ENCODE measurements at places on chromosomes 7 and 10.
A peak's percentile ranks its signal among the peaks of the same experiment; 100 is the strongest.

DNA sequence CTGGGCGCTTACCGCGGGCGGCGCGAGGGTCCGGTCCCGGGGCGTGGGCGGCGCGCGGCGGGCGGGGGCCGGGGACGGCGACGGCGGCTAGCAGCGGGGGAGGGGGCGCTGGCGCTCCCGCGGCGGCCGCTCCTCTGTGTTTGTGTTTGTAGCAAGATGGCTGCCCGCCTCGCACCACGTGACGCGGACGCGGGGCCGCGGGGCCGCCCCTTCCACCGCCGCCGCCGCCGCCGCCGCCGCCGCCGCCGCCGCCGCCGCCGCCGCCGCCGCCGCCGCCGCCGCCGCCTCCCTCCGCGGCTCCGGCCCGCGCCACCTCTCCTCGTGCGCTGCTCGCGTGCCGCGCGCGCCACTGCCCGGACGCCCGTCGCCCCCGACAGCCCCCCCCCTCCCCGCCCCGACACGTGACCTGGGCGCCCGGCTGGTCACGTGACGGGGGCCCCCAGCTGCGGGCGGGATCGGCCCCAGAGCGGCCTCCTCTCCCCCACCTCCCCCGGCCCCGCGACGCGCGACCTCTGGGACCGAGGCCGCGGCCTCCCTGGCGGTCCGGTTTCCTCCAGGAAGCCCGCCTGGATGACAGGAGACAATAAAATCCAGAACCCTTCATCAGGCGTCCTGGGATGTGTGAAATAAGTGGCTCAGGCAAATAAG is at the start of gene GIGYF1:
GIGYF1 (minus strand) TSS at position 153 of the 648 bp plus-strand sequence. CDS start 6,012 bp downstream, outside the sequence.
- peak; percentile 85 for DNase-seq

GRCh38 chr7:12725575-12726316 is 38.3 kb downstream of the ARL4A start:
- DNase-seq = no peak

GRCh38 chr10:14326581-14326980 is 4.1 kb downstream of the FRMD4A start:
- DNase-seq = no peak

- no peak for DNase-seq
These were observed 84.0 kb downstream of the XRCC2 start for GRCh38 chr7:152591976-152592375.

DNA sequence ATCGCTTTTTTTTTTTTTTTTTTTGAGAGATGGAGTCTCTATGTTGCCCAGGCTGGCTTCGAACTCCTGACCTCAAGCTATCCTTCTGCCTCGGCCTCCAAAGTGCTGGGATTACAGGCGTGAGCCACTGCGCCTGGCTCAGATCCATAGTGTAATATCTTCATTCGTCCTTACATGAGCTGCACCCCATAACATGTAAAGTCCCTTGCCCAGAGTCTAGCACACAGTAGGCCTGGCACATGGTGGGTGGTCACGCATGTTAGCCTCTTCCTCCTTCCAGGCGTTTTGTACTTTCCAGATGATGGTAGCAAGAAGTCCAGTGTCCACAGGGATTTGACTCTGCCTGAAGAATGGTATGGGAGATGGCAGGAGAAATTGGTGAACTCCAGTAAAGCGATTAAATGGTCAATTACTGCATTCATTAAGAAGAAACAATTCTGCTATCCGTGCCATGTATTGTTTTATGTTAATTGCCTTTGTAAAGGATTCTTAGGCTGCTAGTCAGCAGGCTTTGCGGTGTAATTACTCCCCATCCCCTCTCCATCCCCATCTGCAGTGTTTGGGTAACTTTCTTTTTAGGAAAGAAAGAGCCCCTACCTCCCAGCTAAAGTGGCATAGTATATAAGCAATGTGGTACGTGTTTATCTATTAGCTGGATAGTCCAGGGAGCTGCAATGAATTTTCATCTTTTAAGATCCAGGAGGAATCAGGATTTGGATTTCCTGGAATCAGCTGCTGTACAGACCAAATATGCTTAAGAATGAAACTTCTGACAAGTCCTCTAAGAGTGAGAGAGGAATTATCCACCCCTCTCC is 1.2 kb downstream of the TPST1 start:
- no peak for DNase-seq

- no peak for DNase-seq
These were observed 43.6 kb upstream of the CARD11 start for GRCh38 chr7:3087243-3087755.

DNA sequence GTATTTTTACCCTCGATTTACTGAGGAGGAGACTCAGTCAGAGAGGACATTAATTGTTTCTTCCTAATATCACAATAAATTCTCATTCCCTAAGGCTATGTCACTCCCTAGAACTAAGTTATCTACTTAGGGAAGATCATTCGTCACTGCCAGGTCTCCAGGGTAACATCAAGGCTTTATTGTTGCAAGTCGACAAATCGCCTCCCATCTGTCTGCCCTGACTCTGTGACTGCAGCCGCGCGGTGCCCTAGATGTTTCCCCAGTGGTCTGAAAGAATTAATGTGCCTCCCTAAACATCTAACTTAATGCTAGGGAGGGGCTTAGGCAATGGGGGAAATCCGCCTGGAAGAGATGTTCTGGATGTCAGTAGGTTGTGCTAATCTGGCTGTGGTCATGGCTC is 558.8 kb upstream of the C7orf33 start:
- no peak for DNase-seq

DNA sequence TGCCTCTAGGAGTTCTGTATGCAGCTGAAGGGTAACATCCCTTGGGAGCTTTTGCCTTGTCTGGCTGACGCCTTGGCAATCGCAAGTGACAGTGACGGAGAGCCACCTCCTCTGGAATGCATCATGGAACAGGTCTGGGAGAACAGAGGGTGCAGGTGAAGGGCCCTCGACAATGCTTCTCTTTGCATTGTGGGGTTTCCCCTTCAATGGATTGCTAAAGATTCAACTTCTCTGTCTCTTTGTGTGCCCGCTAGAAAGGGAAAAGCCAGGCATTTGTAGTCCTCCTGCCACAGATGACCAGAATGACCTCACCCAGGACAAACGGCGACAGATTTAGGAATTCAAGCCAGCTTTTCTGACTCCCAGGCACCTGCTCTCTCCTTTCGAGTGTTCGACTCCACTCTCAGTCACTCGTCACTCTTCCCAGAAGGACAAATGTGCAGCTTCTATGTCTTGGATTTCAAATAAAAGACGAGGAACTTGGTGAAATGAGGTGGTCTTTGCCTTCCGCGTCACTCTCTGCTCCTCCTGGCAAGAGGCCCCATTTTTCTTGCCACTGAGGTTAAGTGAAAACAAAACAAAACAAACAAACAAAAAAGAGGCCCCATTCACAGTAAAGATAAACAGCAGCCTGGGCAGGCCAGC is 26.1 kb downstream of the IL2RA start:
- DNase-seq = no peak

DNA sequence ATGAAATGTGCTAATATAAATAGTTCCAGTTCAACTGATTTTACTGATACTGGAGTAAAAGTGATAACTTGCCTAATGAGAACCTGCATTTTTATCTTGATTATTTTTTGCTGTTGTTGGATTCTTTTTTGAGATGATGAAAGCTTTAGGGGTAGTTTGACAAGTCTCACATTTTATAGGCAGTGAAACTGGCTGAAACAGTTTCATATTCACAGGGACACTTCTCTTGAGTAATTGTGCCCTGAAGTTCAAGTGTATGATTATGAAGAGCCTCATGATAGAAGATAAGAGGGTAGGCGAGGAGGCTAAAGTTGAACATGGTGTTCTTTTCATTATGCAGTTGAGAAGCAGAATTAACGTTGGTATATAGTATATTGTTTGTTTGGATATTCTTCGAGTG is 5.1 kb downstream of the AUTS2 start:
- no peak for DNase-seq

DNA sequence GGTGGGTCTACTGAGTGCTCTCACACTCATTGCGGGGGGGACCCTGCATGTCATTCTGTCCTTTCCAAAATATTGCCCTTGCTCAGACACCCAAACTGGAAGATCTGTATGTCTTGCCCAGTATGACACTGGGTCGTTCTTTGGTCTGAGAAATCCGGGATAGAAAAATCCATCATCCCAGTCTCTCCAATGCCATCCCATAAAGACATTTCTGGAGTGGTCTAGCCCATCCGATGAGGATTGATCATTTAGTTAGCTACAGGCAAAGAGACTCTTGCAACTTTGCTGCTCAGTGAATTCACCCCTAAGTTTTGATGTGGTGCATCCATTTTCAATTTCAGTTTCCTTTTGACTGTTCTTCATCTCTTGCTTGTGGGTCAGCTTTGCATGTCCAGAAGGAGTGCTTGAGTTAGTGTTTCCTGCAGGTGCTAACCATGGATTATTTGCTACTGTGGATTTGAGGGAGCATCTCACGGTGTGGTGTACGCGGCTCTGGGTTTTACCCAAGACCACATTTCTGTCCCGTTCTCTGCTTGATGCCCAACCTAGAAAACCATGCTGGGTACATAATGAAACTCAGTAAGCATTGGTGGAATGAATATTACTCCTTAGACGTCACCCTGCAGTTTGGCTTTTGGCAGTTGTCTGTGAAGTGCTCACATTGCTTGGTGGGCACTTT is 247.0 kb upstream of the MKI67 start:
- DNase-seq = no peak

DNA sequence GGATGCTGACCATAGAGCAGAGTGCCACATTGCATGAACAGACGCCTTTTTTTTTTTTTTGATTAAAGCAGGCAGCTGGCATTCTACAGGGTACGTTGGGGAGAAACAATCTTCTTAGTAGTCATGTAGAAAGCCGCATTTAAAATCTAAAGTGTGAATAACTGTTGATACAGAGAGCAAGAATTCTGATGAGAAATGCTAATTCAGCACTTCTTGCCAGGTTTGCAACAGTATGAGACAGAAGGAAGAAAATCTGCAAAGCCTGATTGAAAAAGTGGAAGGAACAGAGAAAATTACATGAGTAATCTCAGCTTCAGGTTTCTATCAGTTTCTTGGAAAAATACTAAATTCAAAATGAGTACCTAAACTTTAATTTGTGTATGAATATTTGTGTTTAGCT is 232.7 kb upstream of the CHRM2 start:
- no peak for DNase-seq

- no peak for DNase-seq
These were observed 11.8 kb downstream of the COG5 start for GRCh38 chr7:107551936-107552335.

DNA sequence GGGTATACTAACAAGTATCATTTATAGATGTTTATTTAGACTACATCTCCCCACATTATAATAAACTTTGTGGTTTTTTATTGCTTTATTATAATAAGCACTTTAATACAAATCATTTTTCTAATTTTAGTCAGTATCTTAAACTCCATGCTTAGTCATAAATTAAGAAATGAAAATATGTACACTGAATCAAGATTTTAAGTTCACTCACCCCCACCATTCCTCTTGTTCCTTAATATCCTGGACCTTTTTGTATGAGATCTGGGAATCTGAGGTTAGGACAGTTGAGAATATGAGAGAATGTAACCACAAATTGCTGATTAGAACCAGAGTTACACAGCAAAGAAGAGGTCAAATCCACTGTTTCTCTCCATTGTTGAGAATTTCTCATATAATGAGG is 93.6 kb upstream of the WNT16 start:
- DNase-seq = no peak

DNA sequence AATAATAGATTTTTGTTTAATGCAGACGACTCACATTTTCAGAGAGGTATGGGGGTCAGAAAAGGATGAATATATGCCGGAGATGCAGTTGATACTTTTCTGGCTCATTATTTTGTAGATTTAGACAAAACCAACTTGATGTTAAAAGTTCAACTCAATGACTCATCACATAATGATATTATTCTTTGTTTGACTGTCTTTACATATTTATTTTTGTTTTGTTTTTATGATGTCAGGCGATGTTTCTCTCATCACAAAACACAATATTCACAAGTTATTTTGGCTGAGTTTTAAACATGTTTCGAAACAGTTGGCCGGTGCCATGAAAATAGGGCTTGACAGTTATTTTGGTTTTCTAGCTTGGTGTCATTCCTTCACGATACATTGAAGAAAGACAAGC is 1.3 kb downstream of the GJD4 start:
- no peak for DNase-seq

DNA sequence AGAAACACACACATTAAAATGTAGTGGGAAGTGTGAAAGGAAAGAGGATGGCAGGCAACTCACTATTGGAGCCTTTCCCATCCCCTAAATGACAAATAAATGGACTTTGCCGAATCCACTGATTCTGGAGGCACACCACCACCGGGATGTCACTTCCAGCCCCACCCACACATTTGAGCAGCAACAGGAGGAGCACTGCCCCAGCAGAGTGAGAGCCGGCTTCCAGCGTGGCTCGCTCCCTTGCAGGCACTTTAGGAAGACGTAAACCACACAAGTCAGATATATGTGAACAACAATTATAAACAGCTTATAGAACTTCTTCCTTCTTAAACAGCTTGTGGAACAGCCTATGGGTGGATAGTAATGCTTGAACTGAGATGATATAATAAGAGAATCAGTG is 191.0 kb downstream of the DGKI start:
- no peak for DNase-seq

DNA sequence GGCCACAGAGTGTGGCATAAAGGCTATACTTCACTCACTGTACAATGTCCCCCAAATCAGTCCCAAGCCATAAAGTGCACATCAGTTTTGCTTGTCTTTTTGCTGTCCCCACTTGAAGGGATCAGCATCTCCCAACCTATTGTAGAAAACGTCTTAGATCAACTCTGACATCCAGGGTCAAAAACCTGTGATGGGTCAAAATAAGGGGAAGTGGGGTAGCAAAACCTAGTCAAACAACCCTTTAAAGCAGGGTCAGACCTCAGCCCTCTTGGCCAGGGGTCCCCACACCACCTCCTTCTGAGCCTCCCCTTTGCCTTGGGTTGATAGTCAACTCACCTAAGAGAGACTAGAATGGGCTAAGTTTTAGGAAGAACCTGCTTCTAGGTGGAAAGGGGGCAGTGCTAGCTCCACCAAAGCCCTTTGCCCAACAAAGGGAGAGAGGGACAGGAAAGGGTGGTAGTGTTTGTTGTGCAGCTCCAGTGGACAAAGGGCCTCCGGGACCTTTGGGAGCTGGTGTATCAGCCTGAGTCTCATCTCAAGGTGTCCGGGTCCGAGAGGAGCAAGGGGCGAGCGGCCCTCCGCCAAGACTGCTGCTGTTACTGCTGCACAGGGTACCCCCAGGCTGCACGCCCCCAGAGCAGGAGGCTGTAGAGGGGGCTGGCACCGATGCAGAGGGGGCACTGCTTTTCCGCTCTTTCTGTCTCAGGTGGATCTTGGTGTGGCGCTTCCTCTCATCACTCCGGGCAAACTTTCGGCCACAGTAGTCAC is 3.3 kb downstream of the EGR2 start:
- no peak for DNase-seq

- DNase-seq = no peak
These were observed 245.7 kb downstream of the CCSER2 start for GRCh38 chr10:84574102-84574501.

- DNase-seq = no peak
These were observed 69.5 kb upstream of the GDF10 start for GRCh38 chr10:47230482-47230881.
